ENCODE measurements at places on chromosomes 7 and 10.
A peak's percentile ranks its signal among the peaks of the same experiment; 100 is the strongest.

GRCh38 chr10:114869520-114869892 is 47.9 kb downstream of the FHIP2A start:
- DNase-seq = no peak

DNA sequence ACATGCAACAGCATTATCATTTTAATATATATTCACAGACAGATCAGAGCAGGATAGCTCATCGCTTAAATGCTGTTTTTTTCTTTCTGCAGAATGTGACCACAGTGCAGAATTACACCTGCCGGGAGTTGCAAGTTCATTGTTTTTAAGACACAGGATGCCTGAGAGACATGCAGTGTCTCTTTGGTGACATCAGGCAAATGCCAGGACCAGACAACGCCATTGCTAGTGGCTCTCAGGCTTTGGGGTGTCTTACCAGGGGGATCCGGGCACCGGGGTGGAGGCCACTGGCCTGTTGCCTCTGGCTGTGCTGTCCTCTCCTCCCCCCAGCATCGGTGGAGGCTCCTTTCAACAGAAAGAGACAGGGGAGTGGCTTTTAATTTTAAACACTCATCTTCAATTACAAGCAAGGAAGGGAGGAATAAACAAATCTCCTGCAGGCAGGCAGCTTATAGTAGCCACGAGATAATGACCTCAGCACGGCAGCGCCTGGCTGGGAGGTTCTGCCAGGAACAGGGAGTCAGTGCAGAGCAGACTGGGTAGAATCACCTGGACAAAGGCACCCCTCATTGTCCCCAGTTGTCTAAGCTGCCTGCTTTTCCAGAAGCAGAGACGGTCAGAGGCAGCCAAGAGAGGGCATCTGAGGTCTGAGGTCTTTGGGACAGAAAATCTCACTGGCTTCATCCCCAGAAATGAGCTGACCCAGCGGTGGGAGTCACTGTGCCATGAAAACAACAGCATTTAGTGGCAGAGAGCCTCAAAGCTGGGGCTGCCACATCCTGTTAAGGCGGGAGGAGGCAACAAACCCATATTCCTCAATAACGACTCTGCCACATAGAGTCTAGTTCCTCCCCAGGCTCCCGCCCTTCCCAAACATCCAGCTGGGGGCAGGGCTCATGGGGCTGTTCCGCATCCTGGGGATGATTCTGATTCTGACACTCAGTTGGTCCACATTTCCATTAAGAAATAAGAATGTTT is 148.4 kb downstream of the TCERG1L start:
- no peak for DNase-seq

- no peak for DNase-seq
These were observed 49.6 kb downstream of the KAT6B start for GRCh38 chr10:74875966-74876365.

DNA sequence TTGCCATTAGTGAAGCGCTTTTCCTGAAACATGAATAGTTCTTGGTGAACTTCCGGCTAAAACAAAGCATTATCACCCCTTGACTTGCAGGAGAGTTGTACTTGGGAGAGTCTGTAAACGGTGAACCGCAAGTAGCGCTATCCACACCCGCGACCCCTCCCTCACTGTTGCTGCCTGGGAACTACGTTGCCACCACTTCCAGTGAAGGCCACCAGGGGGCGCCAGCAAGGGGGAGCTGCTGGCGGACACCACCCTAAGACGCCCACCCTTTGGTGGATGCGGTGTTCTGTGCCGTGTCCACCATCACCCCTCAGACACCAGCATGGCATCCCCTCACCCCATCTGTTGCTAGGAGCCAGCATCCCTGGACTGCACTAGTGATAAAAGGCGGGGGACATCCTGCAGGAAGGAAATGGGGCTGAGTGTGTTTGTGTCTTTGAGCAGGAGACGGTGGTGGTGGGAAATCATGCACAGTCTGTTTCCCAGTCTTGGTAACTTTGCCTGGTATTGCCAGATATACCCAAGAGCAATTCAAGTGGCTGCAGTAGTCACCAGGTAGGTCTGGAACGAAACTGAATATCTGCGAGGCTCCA is 298.2 kb downstream of the FRMD4A start:
- DNase-seq = peak; percentile 14

DNA sequence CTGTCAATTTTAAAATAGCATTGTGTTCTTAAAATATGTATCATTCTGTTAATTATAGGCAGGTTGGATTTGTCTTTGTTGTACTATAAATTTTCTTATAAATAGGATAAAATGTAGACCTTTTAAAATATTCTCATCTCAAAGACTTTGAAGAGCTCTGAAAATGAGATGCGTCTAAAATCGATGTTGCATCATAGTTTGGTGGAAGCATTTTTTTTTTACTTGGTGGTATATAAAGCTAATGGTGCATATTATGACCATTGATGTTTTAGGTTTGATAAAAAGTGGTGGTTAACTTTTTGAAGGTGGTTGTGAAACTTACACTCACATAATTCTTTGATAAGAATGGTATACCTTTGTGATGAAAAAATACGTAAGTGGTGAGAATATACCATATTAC is 69.1 kb downstream of the ZNRF2 start:
- no peak for DNase-seq

DNA sequence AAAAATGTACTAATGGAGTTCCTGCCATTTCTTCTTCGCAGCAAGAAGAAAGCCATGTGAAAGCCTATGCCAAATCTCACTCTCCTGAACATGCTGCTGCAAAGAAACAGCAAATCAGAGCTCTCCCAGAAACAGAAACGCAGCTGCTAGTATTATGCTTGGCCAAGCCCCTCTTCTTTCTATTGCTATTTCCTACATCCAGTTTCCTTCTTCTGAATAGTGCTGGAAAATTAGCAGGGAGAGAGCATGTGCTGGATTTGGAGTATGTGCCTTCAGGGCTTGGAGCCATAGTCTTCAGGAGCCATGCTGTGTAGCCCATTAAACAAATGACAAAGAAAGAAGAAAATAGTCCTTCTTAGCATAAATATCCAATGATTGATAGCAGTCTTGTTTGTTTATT is 852.0 kb upstream of the PHF14 start:
- DNase-seq = no peak
